Psoas muscle (tissue), 8 donors: ENCODE measurements at places on chromosomes 5 and 9. TPM values are rescaled to one million over a fixed set of nuclear protein-coding genes. Genes with fewer than 3 reads are reported as not detected.

Gene CDH12
- total RNA-seq: not detected

Gene CDH9
- total RNA-seq: not detected

Gene FAM153A
- not detected for total RNA-seq

Gene KIF12
- not detected for total RNA-seq

Gene GABRP
- not detected for total RNA-seq

Gene GLRA1
- total RNA-seq: not detected

Gene PROP1
- not detected for total RNA-seq

Gene ZFP2
- total RNA-seq: 1.6 TPM

Gene RNF183
- total RNA-seq: not detected

DNA sequence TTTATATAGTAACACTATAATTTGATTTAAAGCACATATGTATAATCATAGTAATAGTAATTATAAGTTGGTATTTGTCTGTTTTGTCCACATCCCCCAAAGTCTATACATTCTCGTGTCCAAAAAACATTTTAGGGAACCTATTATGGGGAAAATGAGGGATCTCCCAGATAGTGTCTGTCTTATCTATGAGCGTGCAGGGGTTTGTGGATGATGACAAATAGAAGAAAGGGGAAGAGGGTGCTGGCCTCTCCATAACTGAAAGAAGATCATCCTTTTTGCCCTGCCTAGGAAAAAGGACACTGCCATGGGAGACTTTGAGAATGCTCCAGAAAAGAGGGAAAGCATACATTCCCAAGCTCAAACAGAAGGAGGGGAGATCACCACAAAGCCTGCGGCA lies 45.3 kb downstream of the C5orf22 start:
- no peaks in the 10 kb centered on the region for H3K27me3 ChIP-seq
- H3K36me3 ChIP-seq: no peaks in the 10 kb centered on the region

DNA sequence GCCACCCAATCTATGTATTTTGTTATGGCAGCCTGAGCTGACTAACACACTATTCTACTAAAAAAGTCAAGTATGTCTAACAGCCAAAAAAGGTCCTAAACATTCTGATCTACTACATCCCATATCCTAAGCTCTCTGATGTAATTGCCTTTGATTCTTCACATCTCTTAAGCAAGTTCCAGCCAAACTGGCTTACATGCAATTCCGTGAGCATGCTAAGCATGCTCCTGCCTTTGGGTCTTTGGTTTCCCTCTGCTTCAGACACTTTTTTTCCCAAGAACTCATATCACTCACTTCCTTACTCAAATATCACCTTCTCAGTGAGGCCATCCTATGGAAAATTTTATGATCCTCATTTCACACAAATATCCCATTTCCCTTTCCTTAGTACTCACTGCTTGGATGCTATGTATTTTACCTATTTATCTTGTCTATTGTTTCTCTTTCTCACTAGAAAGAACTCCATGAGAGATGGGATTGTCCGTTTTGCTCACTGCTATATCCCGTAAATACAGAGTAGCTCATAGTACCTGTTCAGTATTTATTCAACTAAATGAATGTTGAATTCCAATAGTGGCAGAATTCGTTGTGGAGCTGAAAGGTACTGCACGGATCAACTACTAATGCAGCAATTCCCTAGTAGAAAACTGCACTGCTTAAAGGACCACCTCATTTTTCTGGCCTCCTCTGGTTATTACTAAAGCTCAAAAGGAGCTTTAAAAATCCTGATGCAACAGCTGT lies 2.3 kb upstream of the SLC12A2 start:
- no peak for DNase-seq
- peak overlapping the region; percentile 96 for H3K27ac ChIP-seq
- H3K27me3 ChIP-seq: no peaks in the 10 kb centered on the region
- H3K4me1 ChIP-seq: peaks cover 24% of the 10 kb centered on the region
- peak overlapping the region; percentile 89 for H3K4me3 ChIP-seq

- no peak overlapping the region for H3K4me3 ChIP-seq
- H3K4me1 ChIP-seq: peaks cover 17% of the 10 kb centered on the region
- no peaks in the 10 kb centered on the region for H3K36me3 ChIP-seq
- no peak for DNase-seq
These were observed 6.6 kb downstream of the TJP2 start for GRCh38 chr9:69180670-69181069.

- H3K4me1 ChIP-seq: no peaks in the 10 kb centered on the region
- no peak for DNase-seq
- no peak overlapping the region for H3K27ac ChIP-seq
- H3K27me3 ChIP-seq: no peaks in the 10 kb centered on the region
- no peaks in the 10 kb centered on the region for H3K36me3 ChIP-seq
- no peak overlapping the region for H3K4me3 ChIP-seq
These were observed 576.1 kb downstream of the LRRC70 start for GRCh38 chr5:63154476-63155309.

DNA sequence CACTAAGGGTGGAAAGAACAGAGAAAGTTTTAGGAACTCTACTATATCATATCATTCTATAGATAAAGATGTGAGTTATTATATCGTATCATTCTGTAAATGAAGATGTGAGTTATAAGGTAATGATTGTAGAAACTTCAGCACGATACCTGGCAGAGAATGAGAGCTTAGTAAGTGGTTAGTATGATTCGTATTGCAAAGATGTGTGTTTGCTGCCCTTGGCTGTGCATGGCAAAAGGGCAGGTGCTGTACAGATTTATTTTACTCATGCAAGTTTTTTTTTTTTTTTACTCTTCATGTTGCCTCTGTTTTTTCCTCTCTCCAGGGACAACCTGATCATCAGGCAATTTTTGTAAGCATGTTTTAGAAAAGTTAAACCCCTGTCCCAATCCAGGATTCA lies 83.3 kb downstream of the EGFLAM start:
- no peaks in the 10 kb centered on the region for H3K36me3 ChIP-seq
- no peak overlapping the region for H3K27ac ChIP-seq
- H3K27me3 ChIP-seq: no peaks in the 10 kb centered on the region
- no peaks in the 10 kb centered on the region for H3K4me1 ChIP-seq

GRCh38 chr5:178368274-178368673 lies 135.7 kb upstream of the PHYKPL start:
- no peaks in the 10 kb centered on the region for H3K36me3 ChIP-seq
- H3K27ac ChIP-seq: no peak overlapping the region
- no peak for DNase-seq

GRCh38 chr5:96660971-96661854 lies 963 bp upstream of the CAST start:
- H3K4me3 ChIP-seq: peak overlapping the region; percentile 96
- peak; percentile 52 for DNase-seq
- H3K36me3 ChIP-seq: no peaks in the 10 kb centered on the region
- H3K27me3 ChIP-seq: no peaks in the 10 kb centered on the region
- peaks cover 12% of the 10 kb centered on the region for H3K4me1 ChIP-seq
- peak overlapping the region; percentile 98 for H3K27ac ChIP-seq
